Osteocyte (in vitro differentiated cells): ENCODE measurements at places on chromosomes 12 and 14. TPM values are rescaled to one million over a fixed set of nuclear protein-coding genes. Genes with fewer than 3 reads are reported as not detected.

The CCNT1 gene
- 32.9 and 33.8 TPM in 2 replicates for total RNA-seq

The IGF1 gene
- total RNA-seq: 0.21 and 0.40 TPM in 2 replicates

The GMFB gene
- total RNA-seq: 49.8 and 54.4 TPM in 2 replicates

The RPGRIP1 gene
- not detected in 2 replicates for total RNA-seq

The AKAP3 gene
- total RNA-seq: 0.97 and 1.1 TPM in 2 replicates

The NFE2 gene
- total RNA-seq: 0.30 TPM in 1 of 2 replicates, not detected in the other

The TAS2R7 gene
- not detected in 2 replicates for total RNA-seq

The ASB2 gene
- 0.34 and 0.38 TPM in 2 replicates for total RNA-seq

The ZBTB42 gene
- total RNA-seq: 2.7 and 3.1 TPM in 2 replicates

GRCh38 chr12:905261-906031 is 44.0 kb downstream of the RAD52 start:
- H3K36me3 ChIP-seq: peaks cover 78% of the 10 kb centered on the region
- H3K27ac ChIP-seq: peak overlapping the region; percentile 27
- no peak for DNase-seq
- H3K4me1 ChIP-seq: peaks cover 10% of the 10 kb centered on the region
- no peak overlapping the region for H3K4me3 ChIP-seq

- no peak for DNase-seq
- peak overlapping the region; percentile 75 for H3K27ac ChIP-seq
- no peaks in the 10 kb centered on the region for H3K36me3 ChIP-seq
- H3K4me1 ChIP-seq: peaks cover 37% of the 10 kb centered on the region
Observed at GRCh38 chr14:85415015-85415712, 114.8 kb upstream of the FLRT2 start.

- H3K4me1 ChIP-seq: peaks cover 48% of the 10 kb centered on the region
- peaks cover 41% of the 10 kb centered on the region for H3K36me3 ChIP-seq
- no peaks in the 10 kb centered on the region for H3K27me3 ChIP-seq
- H3K27ac ChIP-seq: no peak overlapping the region
- no peak for DNase-seq
Observed at GRCh38 chr12:76072568-76072967, 11.9 kb downstream of the NAP1L1 start.

DNA sequence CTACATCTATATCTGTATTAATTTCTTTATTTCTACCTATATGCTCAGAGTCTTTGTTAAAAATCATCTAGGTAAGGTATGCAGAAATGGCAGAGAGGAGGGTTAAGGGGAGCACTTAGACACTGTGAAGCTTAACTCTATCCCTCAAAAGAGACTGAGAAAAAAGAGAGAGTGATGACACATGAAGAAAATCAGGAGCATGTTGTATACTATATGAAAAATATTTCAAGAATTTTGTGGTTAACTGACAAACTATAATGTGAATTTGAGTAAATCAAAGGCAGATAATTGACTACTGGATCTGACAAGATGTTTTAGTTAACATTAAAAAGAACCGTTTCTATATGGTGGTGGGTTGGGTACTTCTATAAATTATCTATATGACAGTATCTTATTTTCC is 1814.2 kb upstream of the SEL1L start:
- H3K27me3 ChIP-seq: no peaks in the 10 kb centered on the region
- no peak for DNase-seq
- H3K36me3 ChIP-seq: no peaks in the 10 kb centered on the region

- H3K27ac ChIP-seq: no peak overlapping the region
- H3K4me1 ChIP-seq: no peaks in the 10 kb centered on the region
- peaks cover 42% of the 10 kb centered on the region for H3K36me3 ChIP-seq
- H3K27me3 ChIP-seq: no peaks in the 10 kb centered on the region
Observed at GRCh38 chr12:62673028-62673815, 206.6 kb downstream of the MON2 start.

GRCh38 chr12:104134882-104135281 is 3.1 kb downstream of the NFYB start:
- DNase-seq: no peak
- H3K4me1 ChIP-seq: peaks cover 31% of the 10 kb centered on the region
- H3K4me3 ChIP-seq: no peak overlapping the region
- no peaks in the 10 kb centered on the region for H3K27me3 ChIP-seq

- no peaks in the 10 kb centered on the region for H3K27me3 ChIP-seq
- no peak for DNase-seq
- peak overlapping the region; percentile 100 for H3K4me3 ChIP-seq
- peak overlapping the region; percentile 100 for H3K27ac ChIP-seq
- no peaks in the 10 kb centered on the region for H3K36me3 ChIP-seq
Observed at GRCh38 chr12:120529641-120530417, 871 bp upstream of the COQ5 start.

DNA sequence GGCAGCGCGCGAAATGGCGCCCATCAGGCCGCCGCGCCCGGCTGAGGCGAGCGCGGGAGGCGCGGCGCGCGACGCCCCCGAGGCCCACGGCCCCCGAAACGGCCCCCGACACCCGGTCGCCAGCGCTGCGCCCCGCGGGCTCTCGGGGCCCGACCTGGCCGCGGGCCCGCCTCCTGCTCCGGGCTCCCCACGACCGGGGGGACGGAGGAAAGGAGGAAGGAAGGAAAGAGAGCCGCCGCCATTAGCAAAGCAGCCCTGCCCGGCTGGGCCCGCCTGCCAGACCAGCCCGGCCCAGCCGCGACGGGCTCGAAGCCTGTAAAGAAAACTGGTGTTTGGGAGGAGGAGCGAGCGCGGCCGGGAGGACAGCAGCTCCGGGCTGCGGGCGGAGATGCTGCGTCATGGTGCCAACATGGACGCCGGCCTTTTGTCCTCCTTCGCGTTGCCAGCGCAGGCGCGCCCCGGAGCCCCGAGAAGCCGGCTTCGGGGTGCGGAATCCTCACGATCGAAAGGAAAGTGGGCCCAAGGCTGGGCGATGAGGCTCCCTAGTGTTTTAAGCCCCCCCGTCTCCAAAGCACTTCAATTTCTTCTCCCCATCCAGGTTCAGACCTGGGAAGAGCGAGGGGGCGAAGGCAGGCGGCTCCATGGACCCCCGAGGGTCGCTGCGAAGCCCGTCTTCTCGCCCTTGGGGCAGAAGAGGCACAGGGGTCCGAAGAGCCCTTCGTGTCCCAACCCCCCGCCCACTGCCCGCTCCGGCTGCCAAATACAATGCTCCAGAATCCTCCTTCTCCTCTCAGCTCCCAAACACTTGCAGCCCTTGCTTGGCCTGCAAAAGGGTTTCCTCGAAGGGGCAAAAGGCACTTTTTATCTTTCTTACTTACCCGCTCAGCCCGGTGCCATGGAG is 2.9 kb upstream of the SETD1B start:
- peak overlapping the region; percentile 84 for H3K4me3 ChIP-seq
- no peaks in the 10 kb centered on the region for H3K27me3 ChIP-seq
- DNase-seq: no peak
- peak overlapping the region; percentile 100 for H3K27ac ChIP-seq
- peaks cover 42% of the 10 kb centered on the region for H3K4me1 ChIP-seq

DNA sequence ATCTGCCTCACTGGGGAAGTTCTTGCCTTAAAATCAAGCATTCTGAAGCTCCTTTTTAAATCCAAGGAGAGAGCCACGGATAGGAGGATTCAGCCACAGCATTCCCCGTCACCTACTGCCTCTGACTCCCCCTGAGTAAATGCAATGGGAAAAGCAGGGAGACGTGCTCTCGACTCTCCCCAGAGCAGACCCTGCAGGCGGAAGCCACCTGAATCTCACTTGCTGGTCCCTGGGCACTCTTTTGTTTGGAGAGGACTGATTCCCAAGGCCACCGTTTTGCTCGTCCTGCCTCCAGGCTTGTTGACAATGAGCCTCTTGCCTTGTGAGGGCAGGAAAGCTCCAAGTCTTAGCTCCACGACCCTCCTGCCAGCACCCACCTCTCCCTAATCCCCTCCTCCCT is 204.5 kb downstream of the SLC15A4 start:
- H3K4me3 ChIP-seq: no peak overlapping the region
- no peaks in the 10 kb centered on the region for H3K4me1 ChIP-seq
- no peaks in the 10 kb centered on the region for H3K36me3 ChIP-seq
- H3K27ac ChIP-seq: no peak overlapping the region

DNA sequence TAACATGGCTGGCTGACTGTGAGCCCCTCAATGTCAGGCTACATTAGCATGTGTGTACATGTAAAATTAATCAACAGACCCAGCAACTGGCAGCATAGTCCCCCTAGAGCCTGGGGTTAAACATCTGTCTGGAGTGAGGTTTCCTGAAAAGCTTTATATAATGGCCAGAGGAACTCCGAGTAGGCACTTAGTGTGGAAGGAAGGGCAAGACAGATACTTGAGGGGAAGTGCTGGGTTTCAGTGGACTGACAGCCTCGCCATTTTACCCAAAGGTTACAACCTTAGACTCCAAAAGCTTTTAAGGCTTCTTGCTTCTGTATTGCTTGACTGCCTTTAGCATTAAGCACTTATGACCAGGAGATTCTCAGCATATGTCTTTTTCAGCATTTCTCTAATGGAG is 430.8 kb downstream of the FLRT2 start:
- H3K36me3 ChIP-seq: no peaks in the 10 kb centered on the region
- no peaks in the 10 kb centered on the region for H3K4me1 ChIP-seq
- DNase-seq: no peak
- no peaks in the 10 kb centered on the region for H3K27me3 ChIP-seq

- no peak for DNase-seq
- H3K36me3 ChIP-seq: no peaks in the 10 kb centered on the region
- no peak overlapping the region for H3K27ac ChIP-seq
- peaks cover 10% of the 10 kb centered on the region for H3K4me1 ChIP-seq
- no peak overlapping the region for H3K4me3 ChIP-seq
Observed at GRCh38 chr12:49930515-49931288, 19.8 kb upstream of the AQP2 start.

- H3K36me3 ChIP-seq: no peaks in the 10 kb centered on the region
- no peak overlapping the region for H3K27ac ChIP-seq
- DNase-seq: no peak
- H3K27me3 ChIP-seq: no peaks in the 10 kb centered on the region
- no peaks in the 10 kb centered on the region for H3K4me1 ChIP-seq
- H3K4me3 ChIP-seq: no peak overlapping the region
Observed at GRCh38 chr12:31867292-31867691, 91.9 kb upstream of the RESF1 start.

- DNase-seq: no peak
- H3K27ac ChIP-seq: no peak overlapping the region
- no peak overlapping the region for H3K4me3 ChIP-seq
- no peaks in the 10 kb centered on the region for H3K36me3 ChIP-seq
- no peaks in the 10 kb centered on the region for H3K4me1 ChIP-seq
- no peaks in the 10 kb centered on the region for H3K27me3 ChIP-seq
Observed at GRCh38 chr12:105281694-105282049, 45.7 kb upstream of the APPL2 start.

- no peak for DNase-seq
- H3K36me3 ChIP-seq: no peaks in the 10 kb centered on the region
- no peak overlapping the region for H3K4me3 ChIP-seq
- H3K27me3 ChIP-seq: no peaks in the 10 kb centered on the region
- peaks cover 46% of the 10 kb centered on the region for H3K4me1 ChIP-seq
Observed at GRCh38 chr12:107029081-107029480, 42.1 kb upstream of the MTERF2 start.

DNA sequence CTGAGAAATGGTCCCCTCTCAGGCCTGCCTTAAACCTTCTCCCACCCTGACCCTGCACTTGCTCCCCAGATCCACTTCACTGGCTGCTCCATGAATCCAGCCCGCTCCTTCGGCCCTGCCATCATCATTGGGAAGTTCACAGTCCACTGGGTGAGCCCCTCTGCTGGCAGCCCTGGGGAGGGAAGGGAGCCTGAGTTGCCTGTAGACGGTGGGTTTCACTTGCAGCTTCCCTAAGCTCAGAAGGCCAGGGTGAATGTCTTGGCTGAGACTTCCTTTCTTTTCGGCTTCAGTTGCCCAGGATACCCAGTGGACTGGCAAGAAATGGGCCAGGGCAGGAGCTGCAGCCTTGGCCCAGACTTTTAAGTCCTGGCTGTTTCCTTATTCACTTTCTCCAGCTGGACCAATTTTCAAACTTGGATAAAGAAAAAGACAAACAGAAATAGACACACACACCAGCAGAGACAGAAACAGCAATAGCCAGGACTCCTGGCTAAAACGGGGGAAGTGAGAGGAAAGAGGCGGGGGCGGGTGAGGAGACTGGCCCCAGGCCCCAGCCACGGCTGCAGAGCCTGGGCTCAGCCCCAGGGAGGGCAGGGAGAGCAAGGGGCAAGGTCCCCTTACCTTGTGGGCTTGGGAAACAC is 2.0 kb downstream of the AQP6 start:
- peaks cover 2% of the 10 kb centered on the region for H3K36me3 ChIP-seq
- H3K27me3 ChIP-seq: peaks cover 3% of the 10 kb centered on the region
- H3K4me3 ChIP-seq: no peak overlapping the region
- H3K4me1 ChIP-seq: no peaks in the 10 kb centered on the region
- no peak for DNase-seq
- H3K27ac ChIP-seq: no peak overlapping the region

GRCh38 chr14:53638966-53639365 is 317.7 kb downstream of the BMP4 start:
- H3K27ac ChIP-seq: no peak overlapping the region
- no peaks in the 10 kb centered on the region for H3K4me1 ChIP-seq
- H3K27me3 ChIP-seq: peaks cover 11% of the 10 kb centered on the region
- DNase-seq: no peak
- no peak overlapping the region for H3K4me3 ChIP-seq

- no peak for DNase-seq
- H3K27me3 ChIP-seq: no peaks in the 10 kb centered on the region
- no peak overlapping the region for H3K4me3 ChIP-seq
- no peaks in the 10 kb centered on the region for H3K4me1 ChIP-seq
- H3K36me3 ChIP-seq: no peaks in the 10 kb centered on the region
Observed at GRCh38 chr12:85657836-85658630, 178.2 kb downstream of the RASSF9 start.

GRCh38 chr14:89392181-89392580 is 24.9 kb downstream of the FOXN3 start:
- H3K4me1 ChIP-seq: peaks cover 13% of the 10 kb centered on the region
- H3K27me3 ChIP-seq: no peaks in the 10 kb centered on the region
- no peak overlapping the region for H3K27ac ChIP-seq

- H3K4me3 ChIP-seq: no peak overlapping the region
- H3K27ac ChIP-seq: peak overlapping the region; percentile 75
- peaks cover 18% of the 10 kb centered on the region for H3K36me3 ChIP-seq
- no peaks in the 10 kb centered on the region for H3K27me3 ChIP-seq
- H3K4me1 ChIP-seq: peaks cover 75% of the 10 kb centered on the region
- no peak for DNase-seq
Observed at GRCh38 chr12:113239288-113239771, 18.1 kb downstream of the TPCN1 start.

DNA sequence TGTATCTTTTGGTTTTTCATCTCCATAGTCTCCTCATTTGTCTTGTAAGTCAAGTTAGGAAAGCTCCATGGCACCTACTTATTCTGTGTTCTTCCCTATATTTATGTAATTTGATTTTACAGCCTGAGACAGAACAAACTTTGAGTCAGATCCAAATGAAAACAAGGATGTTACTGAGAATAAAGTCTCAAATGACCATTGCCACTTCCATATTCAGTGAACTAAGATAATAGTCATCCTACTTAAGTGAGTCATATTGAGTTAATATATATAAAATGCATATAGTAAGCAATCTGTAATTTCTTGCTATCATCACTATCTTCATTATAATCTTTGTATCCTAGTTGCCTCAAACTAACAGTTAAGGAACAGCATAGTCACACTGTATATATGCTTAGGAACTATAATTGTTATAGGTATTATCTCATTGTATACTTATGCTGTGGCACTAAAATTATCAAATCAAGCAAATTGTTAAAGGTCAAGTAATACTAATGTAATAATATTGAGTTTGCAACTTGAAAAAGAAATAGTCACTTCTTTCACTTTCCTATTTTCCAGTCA is 30.8 kb downstream of the TMTC3 start:
- H3K27me3 ChIP-seq: no peaks in the 10 kb centered on the region
- H3K27ac ChIP-seq: peak overlapping the region; percentile 15
- H3K4me1 ChIP-seq: peaks cover 5% of the 10 kb centered on the region
- no peak for DNase-seq
- H3K36me3 ChIP-seq: peaks cover 47% of the 10 kb centered on the region
